Effector memory CD4-positive, alpha-beta T cell (primary cell): ENCODE measurements at places on chromosomes 13 and 19.

GRCh38 chr13:98251708-98252107, 74.6 kb upstream of the RNF113B start:
- no peak overlapping the region for H3K4me3 ChIP-seq
- H3K36me3 ChIP-seq, result no peaks in the 10 kb centered on the region
- H3K27me3 ChIP-seq, result peaks cover 4% of the 10 kb centered on the region
- no peak for DNase-seq

GRCh38 chr19:8697671-8698432, 743 bp downstream of the ACTL9 start:
- H3K4me3 ChIP-seq, result no peak overlapping the region
- H3K4me1 ChIP-seq, result peaks cover 20% of the 10 kb centered on the region
- no peaks in the 10 kb centered on the region for H3K27me3 ChIP-seq
- H3K36me3 ChIP-seq, result no peaks in the 10 kb centered on the region

GRCh38 chr19:17205237-17206140, 9.7 kb upstream of the USE1 start:
- H3K27me3 ChIP-seq, result no peaks in the 10 kb centered on the region
- no peak for DNase-seq
- H3K27ac ChIP-seq, result no peak overlapping the region
- peaks cover 63% of the 10 kb centered on the region for H3K36me3 ChIP-seq
- H3K4me3 ChIP-seq, result no peak overlapping the region
- H3K4me1 ChIP-seq, result no peaks in the 10 kb centered on the region

GRCh38 chr13:48231933-48232332, 1.1 kb upstream of the ITM2B start:
- no peaks in the 10 kb centered on the region for H3K36me3 ChIP-seq
- peak overlapping the region; percentile 99 for H3K4me3 ChIP-seq
- no peaks in the 10 kb centered on the region for H3K27me3 ChIP-seq
- H3K27ac ChIP-seq, result peak overlapping the region; percentile 95
- H3K4me1 ChIP-seq, result peaks cover 29% of the 10 kb centered on the region
- DNase-seq, result no peak
